ENCODE measurements at places on chromosomes 1 and 21.

DNA sequence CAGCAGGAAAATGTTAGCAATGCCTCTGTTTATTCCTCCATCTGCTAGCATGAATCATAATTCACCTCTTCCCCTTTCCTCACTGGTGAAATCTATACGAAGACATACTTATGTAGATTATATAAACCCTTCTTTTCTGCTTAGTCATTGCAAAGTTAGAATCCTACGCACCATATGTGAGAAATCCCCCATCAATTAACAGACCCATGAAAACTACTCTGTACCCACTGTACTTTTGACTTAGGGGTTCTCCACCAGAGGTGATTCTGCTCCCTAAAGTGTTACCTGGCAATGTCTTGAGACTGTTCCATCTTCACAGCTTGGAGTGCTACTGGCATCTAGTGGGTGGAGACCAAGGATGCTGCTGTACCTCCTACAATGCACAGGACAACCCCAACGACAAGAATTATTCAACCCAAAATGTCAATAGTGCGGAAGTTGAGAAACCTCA is 49.6 kb upstream of the KCTD3 start:
- no peak for DNase-seq

DNA sequence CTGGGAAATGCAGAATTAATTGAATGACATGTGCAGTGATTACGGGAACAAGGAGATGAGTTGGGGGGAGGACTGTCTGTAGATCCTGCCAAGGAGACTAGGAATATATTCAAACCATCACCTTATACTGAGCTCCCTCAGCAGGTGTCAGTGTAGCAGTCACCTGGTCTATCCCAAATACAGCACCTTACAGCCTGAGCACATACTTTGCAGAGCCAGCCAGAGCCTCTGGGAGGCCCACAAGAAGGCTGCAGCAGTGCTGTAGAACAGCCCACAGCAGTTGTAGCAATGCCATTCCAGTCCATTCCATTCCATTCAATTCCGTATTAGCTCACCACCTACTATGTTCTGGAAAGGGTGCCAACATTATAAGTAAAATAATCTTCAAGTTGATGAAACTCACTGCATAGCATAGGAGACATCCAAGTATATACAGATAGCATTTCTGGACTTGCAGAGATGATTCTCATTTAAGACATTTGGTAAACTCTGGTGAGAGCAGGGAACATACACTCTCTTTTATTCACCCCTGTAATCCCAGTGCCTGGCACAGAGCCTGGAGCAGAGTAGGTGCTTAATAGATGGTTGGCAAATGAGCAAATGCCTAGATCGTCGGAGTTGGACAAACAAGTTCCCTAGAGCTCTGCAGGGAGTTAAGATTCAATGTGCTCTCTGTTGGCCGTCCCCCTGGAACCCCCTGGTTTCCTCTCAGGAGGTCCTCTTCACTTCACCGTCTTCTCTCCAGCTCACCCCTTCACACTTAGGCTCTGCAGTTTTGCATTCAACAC is 44.7 kb downstream of the KCNC4 start:
- no peak for DNase-seq

DNA sequence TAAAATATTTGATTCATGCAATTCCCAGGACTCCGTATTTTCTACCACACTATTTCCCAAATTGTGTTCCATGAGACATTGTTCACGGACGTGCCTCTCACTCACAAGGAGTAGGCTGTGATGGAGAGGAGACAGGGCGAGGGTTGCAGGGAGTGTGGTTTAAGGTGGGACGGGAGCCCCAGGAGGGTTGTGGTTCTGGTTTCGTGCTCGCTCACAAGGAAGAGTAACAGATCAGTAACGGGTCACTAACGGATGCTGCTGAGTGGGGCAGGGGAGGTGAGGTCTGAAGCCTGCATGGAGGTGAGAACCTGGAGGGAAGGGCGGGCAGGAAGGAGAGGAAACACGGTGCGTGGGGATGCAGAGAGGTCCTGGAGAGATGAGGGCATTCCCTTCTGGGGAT is 28.8 kb downstream of the TFF3 start:
- DNase-seq = no peak

GRCh38 chr1:222331765-222332164 is 216.1 kb downstream of the HHIPL2 start:
- DNase-seq = no peak

GRCh38 chr1:9267352-9267686 is 25.4 kb upstream of the SPSB1 start:
- DNase-seq = no peak

DNA sequence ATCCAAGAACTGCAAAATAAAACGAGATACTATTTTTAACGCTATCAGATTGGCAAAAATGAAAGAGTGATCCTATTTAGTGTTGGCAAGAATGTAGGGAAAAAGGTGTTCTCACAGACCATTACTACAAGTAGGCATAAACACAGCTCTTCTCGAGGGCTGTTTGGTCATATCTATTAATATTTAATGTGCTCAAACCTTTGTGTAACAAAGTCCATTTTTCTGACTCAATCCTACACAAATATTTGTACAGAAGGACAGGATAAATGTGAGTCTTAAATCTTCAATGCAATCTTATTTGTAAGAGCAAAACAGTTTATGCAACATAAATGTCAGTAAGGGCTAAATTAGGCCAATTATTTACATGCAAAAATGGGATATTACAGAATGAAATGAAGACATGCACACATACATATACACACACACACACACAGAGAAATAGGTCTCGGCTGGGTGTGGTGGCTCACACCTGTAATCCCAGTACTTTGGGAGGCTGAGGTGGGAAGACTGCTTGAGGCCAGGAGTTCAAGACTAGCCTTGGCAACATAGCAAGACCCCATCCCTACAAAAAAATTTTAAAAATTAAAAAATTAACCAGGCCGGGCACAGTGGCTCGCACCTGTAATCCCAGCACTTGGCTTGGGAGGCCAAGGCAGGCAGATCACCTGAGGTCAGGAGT is 17.7 kb downstream of the DHCR24 start:
- DNase-seq = no peak

- DNase-seq = no peak
These were observed 65.5 kb downstream of the UBE2T start for GRCh38 chr1:202276081-202276715.

- DNase-seq = no peak
These were observed 225.0 kb downstream of the PBX1 start for GRCh38 chr1:164783778-164784555.

DNA sequence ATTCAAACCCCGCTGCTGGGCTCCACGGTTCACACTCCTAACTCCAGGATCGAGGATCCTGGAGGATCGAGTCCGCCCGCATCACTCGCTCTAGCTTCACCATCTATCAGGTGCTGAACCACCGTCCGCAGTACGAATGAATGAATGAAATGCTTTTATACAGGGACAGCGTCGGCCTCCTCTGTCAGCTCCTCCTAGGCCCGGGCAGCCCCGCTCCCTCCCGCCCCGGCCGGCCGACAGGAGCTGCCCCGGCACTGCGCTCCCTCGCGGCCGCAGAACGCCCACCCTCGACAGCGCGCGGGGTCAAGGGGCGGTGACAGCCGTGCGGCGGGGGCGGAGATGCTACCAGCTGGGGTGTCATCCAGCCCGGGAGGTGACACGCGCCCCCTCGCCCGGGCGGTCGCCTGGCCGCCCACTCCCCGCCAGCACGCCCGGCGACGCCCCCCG is 520 bp downstream of the ZBTB17 start:
- DNase-seq = peak; percentile 64

- DNase-seq = no peak
These were observed 16.5 kb upstream of the PSMB2 start for GRCh38 chr1:35657851-35658250.

- DNase-seq = peak; percentile 84
These were observed 23.4 kb upstream of the RNF187 start for GRCh38 chr1:228463559-228464455.

DNA sequence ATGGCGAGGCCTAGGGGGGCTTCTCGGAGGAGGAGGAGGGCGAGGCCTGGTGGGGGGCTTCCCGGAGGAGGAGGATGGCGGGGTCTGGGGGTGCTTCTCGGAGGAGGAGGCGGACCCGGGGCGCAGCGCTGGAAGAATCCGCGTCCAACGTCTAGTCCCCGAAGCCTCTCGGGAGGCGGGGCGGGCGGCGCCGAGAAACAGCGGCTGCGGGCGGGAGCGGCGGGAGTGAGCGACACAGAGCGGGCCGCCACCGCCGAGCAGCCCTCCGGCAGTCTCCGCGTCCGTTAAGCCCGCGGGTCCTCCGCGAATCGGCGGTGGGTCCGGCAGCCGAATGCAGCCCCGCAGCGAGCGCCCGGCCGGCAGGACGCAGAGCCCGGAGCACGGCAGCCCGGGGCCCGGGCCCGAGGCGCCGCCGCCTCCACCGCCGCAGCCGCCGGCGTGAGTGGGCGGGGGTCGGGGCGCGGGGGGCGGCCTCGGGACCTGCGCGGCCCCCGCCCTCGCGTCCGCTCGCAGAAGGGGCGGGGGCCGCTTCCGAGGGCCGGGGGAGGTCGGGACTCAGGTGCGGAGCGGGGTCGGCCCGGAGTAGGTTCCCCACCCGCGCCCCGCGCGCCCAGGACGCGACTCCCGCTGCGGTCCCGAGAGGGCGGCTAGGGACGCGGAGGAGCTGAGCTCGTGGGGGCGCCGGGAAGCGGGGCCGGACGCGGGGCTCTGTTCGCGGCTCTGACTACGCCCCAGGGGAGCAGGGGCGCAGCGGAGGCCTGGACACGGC is at the start of gene KLHL17:
Gene KLHL17 (plus strand): TSS at position 222 of the 769 bp plus-strand sequence. CDS start 110 bp downstream, at position 332.
- peak; percentile 78 for DNase-seq

DNA sequence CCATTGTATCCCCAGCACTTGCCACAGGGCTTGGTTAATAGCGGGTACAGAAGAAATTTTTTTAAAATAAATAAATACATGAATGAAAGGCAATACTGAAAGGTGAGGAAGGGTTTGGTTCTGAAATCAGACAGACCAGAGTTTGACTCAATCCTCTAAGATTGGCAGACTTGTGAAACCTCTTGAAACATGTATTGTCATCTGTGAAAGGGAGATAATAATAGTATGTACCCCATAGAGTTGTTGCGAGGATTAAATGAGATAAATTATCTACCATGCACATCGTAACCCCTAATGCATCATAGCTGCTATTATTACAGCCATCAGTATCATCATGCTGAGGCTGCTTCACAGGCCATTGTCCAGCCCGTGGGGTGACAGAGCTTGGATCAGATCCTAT is 41.4 kb downstream of the S1PR1 start:
- DNase-seq = no peak

GRCh38 chr1:31483012-31483946 is 70.3 kb downstream of the SERINC2 start:
- no peak for DNase-seq

DNA sequence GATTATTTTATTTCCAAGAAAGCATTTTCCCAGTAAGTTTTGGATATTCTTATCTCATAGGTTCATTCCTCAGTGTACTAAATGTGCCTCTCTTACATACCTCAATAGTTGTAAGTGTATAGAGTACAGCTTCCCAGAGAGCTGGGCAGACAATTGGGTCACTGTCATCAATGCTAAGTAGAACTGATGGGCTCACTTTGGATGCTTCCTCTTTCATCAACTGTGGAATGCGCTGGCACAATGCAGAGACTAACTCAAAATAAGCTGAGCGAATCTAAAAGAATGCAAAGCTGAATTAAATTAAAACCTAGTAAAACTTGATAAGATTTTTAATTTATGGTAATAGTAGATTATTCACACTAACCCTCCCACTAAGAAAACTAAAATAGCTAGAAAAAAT is 21.5 kb downstream of the LTN1 start:
- DNase-seq = no peak

DNA sequence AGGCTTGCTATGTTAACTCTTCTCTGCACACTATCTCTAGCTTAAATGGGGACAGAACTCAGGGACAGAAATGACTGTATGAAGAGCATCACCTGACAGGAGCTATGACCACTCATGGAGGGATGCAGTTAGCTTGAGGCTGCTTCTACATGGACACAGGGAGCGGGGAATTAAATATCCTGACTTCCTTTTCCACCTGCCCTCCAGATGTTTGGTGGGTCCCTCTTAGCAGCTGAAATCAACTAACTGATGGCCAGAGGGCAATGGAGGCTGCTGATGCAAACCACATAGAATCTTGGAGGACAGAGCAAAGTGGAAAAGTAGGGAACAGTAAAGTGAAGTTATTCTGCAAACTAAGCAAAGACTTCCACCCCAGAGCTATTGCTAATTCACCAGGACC is 214.1 kb downstream of the USH2A start:
- DNase-seq = no peak

DNA sequence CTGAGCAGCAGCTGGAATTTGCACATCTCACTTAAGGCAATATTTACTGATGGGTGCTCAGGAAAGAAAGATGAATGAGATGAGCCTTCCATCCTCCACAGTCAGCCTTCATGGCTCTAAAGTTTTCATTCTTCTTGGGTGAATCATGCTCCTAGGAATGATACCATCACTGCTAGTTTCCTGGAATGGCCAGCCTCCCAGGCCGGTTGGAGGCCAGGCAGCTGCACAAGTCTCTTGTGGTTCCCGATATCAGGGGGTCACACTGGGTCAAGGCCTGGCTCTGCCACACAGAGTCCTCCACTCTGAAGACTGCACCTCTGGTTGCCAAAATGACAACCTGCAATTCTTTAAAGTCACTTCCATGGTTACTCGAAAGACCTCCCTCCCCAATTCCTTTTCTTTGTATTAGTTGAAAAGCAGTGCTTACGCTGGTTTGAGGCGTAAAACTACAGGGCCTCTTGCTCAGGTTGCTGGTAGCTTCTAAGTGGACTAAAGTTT is 46.2 kb upstream of the PALMD start:
- DNase-seq = no peak

DNA sequence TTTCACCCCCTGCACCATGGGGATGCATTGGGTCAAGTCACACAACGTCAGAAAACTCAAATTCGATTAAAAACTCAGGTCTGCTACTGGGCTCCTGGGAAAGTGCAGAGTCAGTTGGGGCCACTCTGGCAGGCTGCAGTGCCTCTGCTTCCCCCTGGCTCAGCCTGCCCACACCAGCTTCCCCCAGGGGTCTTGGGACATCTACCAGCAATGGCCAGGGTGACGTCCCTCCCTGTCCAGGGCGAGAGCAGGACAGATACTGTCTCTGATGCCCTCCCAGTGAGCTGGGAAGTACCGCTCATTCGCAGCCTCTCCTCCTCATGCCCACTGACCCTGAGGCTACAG is 106.2 kb upstream of the COL6A1 start:
- no peak for DNase-seq

GRCh38 chr1:41612953-41613352 is 128.5 kb upstream of the EDN2 start:
- no peak for DNase-seq

- DNase-seq = peak; percentile 30
These were observed 27.8 kb upstream of the A3GALT2 start for GRCh38 chr1:33348676-33349080.

GRCh38 chr1:64535938-64536835 is 66.3 kb downstream of the CACHD1 start:
- no peak for DNase-seq

DNA sequence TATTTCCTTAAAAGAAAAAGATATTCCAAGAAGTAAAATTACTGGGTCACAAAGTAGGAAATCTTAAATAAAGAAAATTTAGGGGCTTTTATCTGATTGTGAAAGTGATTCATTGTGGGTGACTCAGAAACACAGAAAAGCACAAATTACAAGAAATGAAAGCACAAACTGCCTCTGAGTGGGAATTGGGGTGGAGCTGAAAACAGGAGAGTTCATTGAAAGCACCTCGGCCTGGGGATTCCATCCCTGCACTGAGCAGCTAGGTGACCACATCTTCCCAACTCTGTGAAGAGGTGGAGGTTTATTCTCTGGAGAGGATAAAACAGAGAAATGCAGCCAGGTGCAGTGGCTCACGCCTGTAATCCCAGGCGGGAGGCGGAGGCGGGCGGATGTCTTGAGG is 7.4 kb downstream of the GJA4 start:
- DNase-seq = no peak

All from activated CD4-positive, alpha-beta T cell treated with anti-CD3 and anti-CD28 coated beads, Interleukin-2, amount 10 ng/mL, durations not matched to agents 7 days and 5 days (primary cell).